ENCODE measurements at places on chromosomes 7 and 10.
A peak's percentile ranks its signal among the peaks of the same experiment; 100 is the strongest.

DNA sequence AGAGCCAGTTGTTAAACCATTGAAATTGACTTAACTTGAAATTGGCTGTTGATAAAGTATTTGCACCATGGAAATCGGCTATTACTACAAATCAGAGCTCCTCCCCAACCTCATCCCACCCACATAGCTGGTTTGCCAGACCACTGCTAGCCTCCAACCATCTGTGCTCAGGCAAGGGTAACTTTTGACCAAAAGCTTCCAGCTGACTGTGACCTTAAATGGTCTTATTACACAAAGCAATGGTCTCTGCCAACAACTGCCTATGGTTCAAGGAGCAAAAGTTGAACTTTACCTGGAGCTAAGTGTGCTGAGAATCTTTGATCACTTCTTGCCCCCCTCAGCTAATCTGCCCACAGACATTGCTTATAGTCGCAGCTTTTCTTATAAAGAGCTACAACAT is 48.5 kb upstream of the ADRB1 start:
- no peak for DNase-seq

GRCh38 chr10:59907918-59908807 is 1.8 kb upstream of the CCDC6 start:
- peak; percentile 60 for DNase-seq

DNA sequence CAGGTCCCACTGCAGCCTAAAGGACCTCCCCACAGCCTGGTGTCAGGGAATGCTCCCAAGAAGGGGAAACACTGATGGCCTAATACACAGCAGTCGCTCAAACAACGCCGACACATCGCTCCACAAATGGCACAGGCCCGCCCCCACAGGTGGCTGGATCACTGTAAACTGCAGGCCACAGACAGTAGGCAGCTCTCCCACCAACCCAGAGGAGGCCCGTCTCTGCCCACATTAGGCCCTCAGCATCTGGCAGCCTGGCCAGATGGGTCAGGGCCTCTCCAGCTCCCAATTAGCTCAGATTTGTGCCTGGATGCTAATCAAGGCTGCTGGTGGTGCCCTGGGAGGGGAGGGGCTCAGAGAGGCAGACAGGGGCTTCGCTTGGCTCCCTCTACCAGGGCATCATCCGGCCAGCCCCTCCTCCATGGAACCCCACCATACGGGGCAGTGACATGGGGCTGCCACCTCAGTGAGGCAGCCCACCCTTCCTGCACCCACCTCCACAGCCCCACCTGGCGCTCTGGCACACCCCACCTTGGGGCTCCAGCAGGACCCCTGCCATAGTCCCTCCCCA is 42.7 kb downstream of the CAMK2B start:
- no peak for DNase-seq

DNA sequence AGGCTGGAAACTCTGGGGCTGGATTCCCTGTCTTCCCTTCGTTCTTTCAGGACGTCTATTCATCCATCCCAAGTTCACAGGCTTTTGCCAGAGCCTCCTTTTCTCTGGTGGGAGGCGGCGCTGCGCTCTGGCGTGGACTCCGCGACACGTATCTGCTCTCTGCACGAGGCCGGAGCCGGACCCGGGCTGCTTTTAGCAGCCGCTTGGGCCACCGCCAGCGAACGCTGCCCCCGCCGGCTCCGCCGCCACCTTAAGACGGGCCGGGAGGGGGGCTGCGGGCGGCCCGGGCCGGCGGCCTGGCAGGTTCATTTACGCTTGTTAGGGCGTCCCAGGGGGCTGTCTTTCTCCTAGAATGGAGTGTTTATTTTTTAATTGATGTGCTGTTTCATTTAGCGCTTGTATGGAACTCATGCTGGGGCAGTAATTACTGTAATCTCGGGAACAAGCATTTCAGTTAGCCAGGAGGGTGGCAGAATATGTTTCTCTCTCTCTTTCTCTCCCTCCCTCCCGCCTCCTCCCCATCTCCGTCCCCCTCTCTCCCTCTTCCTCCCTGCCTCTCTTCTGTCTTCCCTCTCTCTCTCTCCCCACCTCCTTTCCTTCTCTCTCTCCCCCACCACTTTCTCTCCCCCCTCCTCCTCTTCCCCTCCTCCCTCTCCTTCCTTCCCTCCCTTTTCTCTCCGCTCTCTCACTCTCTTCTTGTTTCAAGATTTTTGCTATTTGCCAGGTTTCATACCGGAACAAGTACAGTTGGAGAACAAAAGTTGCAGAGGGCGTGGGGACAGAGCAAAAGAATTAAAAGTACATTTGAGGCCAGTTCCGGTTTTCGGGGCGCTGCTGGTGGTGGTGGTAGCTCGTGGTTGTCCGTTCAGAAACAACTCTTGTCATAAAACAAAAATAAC is 1.3 kb upstream of the FZD8 start:
- peak; percentile 64 for DNase-seq

GRCh38 chr10:83248106-83248631 is 891.1 kb upstream of the GHITM start:
- DNase-seq = no peak

GRCh38 chr10:83127942-83128575 is 1011.2 kb upstream of the GHITM start:
- DNase-seq = peak; percentile 27

DNA sequence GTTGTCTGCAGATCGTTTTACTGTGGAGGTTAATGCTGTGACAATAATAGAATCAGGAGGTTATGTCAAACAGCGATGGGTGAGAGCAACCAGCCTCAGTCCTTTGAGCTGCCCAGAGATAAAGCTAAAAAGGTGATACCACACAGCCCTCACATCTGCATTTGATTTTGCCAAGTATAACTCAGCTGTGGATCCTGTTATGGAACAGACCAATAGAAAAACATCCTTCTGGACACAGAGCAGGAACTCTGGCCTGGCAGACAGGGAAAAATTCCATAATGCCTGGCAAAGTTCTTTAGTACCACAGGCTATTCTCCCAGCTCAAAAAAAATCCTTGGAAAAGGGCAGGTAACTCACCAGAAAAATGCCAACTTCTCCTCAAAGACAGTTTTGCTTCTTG is 87.1 kb upstream of the PDLIM1 start:
- DNase-seq = no peak

DNA sequence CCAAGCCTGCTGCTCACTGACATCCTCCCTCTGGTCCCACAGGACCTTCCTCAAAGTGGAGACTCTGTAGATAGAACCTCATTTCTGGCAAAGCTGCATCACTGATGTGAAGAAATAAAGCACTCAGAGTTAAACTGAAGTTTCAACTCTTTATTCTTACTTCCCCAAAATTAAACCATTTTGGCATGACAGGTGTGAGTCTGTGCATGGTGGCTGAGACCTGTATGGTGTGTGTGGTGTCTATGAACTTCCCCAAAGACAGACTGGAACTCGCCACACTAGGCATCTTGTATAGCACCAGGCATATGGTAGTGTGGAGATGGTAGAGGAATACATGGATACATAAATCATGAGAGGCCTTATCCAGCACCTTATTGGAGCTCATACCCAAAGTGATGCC is 6.6 kb upstream of the WDFY4 start:
- DNase-seq = no peak

DNA sequence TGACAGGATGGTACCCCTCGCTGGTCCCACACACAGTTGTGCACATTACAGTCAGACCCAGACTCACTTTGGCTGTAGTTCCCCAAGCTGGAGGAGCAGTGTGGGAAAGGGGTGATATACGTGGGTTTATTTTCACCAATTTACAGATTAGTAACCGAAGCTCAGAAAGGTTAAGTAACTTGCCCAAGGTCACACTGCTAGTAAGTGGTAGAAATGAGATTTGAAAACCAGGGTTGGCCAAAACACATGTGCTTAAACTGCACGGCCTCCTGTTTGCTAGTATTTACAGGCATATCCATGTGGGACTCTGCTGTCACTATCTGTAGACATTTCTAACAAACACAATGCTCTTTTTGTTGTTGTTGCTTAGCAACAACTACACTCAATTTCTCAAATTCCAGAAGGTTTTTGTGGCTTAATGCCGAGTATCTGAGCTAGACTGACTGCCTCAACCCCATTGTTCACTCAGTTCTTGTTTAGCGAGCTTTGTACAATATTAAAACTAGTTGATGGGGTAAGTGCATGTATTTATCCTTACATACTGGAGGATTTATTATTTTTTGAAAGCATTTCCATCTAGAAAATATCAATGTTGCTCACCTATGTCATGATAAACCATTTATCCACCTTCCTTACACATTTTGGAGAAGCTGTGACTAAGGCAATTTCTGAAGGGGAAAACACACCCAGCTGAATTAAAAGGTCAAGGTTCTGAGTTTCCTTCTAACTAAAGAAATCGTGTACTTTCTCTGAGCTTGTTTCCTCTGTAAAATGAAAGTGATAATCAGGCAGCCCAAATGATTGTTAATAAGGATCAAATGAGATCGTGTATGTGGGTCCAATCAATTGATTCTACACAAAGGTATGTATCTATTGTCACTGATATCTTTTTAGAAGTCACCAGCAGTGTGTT is 5.3 kb upstream of the TMEM139 start:
- DNase-seq = peak; percentile 51
